ENCODE measurements at places on chromosomes 5 and 9.

DNA sequence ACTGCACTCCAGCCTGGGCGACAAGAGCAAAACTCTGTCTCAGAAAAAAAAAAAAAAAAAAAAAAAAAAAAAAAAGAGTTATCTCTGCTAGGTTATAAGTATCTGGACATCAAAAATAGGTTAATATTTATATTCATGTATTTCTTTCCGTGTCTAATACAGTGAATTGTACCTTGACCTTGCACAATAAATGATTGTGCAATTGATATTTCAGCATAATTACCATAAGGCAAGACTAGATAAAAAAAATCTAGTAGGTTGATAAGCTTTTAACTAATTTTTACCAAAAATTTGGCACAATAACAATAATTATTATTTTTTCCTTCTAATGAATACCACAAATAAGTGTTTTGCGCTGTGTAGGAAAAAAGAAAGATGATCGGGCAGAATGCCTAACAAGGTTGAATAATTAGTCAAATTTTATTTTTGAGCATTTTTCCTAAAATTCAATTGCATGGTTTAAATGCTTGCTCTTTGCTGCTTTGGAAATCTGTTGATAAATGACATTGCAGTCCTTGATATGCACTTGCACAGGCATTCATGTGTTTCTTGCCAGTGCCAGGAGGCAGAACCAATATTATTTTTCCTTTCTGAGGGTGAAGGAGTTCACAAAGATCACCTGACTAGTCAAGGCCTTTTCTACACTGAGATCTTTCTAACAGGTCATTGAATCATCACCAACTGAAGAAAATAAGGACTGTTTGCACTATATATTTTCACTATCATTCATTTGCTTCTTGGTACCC is 127.5 kb downstream of the ARRDC3 start:
- ATAC-seq = no peak

DNA sequence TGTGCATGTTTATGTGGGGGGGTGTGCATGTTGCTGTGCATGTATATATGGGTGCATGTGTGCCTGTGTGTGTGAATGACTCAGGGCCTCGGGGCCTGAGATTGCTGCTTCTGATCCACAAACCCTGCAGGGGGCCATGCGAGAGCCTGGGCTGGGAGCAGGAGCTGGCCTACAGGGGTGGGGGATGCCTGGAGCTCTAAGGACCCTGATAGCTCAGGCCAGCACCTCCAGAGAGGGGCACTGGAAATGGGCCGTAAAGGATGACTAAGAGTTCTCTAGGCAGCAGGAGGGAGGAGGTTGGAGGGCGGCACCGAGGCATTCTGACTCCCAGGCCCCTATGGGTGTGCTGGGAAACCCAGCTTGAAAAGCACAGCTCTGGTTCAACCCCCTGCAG is 6.9 kb upstream of the UBAC1 start:
- ATAC-seq = no peak

DNA sequence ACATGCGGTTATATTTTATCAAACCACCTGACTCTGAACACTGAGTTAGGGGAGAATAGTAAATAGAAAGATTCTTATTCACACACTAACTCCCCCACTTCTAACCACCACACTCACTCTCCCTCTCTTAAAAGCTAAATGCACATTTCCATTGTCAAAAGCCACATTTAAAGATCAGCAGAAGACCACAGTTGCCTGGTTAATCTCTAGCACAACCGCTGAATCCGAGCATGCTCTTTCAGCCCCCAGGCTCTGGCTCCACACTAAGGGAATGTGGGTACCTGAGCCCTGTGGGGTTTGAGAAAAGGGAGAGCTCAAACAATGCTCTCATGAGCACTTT is 35.7 kb downstream of the PFDN1 start:
- peak; percentile 18 for ATAC-seq

GRCh38 chr9:110936719-110937452 is 101.4 kb downstream of the LPAR1 start:
- ATAC-seq = no peak

- ATAC-seq = no peak
These were observed 98.4 kb upstream of the NREP start for GRCh38 chr5:111855356-111855755.

DNA sequence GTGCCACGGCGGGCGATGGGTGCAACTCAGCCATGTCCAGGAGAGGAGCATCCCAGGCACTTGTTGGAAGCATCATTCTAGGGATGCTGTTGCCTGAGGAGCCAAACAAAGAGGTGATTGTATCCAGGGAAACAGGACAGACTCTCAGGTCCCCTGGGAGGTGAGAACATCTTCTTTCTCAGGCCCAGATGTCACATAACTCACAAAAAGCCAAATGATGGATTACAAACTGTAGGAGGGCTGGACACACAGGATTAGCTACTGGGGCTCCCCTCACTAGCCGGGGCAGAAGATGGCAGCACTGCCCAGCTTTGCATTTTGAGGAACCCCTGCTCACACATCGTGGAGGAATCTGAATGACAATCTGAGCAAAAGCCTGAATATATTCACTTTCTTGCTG is 64.7 kb upstream of the NFIL3 start:
- ATAC-seq = no peak

GRCh38 chr5:135567661-135568060 is 11.1 kb downstream of the CXCL14 start:
- ATAC-seq = no peak

GRCh38 chr9:82487935-82488312 is 499.4 kb downstream of the SPATA31D1 start:
- no peak for ATAC-seq

DNA sequence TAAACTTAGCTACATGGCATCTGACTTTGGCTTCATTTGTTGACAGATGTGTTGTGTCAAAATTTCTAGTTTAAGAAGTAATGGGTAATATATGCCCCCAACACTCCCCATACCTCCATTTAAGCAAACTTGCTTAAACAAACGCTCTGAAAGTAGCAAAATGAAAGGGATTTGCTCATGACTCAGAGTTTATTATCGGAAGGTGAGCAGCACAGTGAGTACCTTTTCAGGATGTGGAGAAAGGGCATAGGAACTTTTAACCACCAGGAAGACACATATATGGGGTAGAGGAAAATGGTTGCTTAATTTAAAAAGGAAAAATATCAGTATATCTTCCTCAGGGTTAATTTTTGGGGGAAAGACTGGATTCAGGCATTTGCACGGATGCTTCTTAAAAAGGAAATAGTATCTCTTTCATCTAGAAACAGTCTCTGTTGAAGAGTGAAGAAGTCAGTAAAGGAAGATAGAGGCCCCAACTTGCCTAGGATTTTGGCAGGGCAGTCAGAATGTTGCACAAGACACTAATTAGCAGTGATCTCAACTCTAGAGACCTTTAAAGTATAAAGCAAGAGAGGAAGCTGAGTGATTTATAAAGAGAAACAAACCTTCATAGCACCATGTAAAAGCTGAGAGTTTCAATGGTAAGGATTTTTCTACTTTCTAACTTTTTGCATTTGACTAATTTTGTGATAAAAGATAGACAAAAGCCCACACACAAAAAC is 155.1 kb downstream of the TRIO start:
- ATAC-seq = peak; percentile 28

GRCh38 chr5:13973724-13974123 is 29.2 kb upstream of the DNAH5 start:
- ATAC-seq = no peak

- ATAC-seq = no peak
These were observed 272.7 kb upstream of the PANK3 start for GRCh38 chr5:168851902-168852321.

- ATAC-seq = no peak
These were observed 102.1 kb upstream of the RANBP3L start for GRCh38 chr5:36403632-36404311.

DNA sequence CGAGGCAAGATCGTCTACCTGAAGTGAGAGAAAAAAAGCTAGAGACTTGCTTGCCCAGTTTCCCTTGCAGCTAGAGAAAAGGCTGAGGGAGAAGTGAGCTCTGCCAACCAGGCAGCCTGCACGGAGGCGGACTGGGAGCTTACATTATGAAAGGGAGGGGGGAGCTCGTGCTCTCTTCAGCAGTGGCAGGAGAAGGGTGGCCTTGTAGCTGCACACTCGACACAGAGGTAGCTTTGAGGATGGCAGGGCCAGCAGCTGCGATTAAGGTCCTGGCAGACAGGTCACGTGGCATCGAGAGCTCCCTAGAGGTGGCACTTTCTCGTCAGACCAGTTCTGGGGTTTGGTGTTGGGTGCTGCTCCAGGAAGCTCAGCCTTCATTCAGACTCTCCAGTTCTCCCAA is 26.7 kb downstream of the APBA1 start:
- ATAC-seq = no peak

DNA sequence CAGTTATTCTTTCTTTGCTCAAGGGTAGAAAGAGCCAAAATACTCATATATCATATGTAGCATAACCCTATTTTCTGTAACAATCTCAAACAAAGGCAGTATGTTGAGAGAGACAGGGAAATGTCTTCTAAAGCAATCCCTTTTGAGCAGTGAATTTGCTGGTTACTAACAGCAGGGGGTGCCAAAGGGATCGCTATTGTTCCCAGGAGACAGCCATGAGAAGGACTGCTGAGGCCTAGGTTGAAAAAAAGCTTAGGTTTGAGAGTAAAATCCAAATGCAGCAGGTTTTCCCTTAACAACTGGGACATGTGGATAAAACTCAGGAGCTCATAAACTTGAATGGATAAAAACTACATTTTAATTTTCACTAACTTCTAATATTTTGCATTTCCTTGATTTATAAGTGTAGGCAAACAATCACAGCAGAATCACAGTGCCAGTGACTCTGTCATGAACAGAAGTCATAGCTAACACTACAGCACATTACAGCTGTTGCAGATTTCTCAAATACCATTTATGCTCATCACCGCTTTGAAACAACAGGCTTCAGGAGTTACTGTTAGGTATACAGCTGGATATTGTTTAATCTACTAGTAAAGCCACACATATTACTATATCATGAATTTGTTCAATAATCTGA is 148.4 kb downstream of the MAPKAP1 start:
- ATAC-seq = peak; percentile 52

- ATAC-seq = no peak
These were observed 10.1 kb downstream of the MYMK start for GRCh38 chr9:133514460-133515239.

- no peak for ATAC-seq
These were observed 29.5 kb downstream of the COL15A1 start for GRCh38 chr9:98973171-98973570.

DNA sequence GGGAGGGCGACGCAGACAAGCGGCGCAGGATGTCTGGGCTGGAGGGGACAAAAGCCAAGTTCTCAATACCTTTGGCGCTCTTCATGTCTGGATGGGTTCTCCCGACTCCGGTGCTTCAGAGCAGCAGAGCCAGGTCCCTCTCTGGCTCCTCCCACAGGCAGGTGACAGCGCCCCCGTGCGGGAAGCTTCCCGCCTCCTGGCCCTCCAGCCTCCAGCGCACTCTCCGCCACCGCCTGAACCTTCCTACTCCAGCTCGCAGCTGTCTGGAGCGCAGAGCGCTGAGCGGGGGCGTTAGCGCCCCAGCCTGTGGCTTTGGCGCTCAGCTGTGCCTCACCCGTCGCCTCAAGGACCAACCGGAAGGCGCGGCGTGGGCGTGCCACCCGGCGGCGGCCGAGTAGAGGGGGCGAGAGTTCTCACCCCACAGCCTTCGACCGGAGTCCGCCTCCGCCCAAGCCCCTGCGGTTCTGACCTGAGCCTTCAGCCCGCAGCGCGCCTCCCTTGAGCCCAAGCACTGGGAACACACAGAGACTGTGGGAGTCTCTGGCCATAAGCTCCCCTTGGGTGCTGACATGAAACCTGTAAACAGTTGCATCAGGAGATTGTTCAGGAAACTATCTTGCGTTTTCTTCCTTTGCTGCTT is at the start of gene SLCO4C1:
Gene SLCO4C1, minus strand, starts transcription at position 107 of the 640 bp plus-strand sequence. Its CDS starts 22 bp downstream, at position 85.
- peak; percentile 92 for ATAC-seq

- peak; percentile 78 for ATAC-seq
These were observed 226.9 kb downstream of the SMARCA2 start for GRCh38 chr9:2241836-2242741.

- no peak for ATAC-seq
These were observed 13.8 kb downstream of the NAIP start for GRCh38 chr5:71011194-71011792.

DNA sequence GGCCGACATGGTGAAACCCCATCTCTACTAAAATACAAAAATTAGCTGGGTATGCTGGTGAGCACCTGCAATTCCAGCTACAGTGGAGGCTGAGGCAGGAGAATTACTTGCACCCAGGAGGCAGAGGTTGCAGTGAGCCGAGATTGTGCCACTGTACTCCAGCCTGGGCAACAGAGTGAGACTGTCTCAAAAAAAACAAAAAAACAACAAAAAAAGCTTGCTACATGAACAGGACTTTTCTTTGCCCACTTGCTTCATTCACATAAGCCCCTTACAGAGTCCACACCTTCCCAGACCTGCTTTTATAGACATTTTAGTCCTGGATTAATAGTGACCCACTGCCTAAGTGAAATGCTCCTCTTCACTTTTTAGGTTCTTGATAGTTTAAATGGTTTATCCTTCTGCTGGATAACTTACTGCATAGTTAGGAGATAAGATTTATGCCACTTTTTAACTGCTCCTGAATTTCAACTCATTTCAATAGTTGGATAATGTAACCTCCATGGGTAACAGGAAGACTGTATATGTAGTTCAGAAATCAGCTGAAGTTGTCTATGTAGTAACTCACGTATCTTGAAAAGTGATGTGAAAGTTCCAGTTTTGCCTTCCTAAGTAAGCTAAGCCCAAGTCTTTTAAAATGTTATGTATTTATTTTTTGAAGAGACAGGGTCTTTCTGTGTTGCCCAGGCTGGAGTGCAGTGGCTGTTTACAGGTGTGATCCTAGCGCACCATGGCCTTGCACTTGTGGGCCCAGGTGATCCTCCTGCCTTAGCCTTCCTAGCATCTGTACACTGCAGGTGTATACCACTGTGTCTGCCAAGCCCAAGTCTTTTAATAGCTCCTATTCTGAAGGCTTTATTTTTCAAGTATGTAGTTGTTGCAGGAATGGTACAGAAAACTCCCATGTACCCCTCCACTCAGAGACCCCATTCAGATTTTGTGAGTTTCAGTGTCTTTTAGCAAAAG is 19.7 kb downstream of the SUB1 start:
- no peak for ATAC-seq

DNA sequence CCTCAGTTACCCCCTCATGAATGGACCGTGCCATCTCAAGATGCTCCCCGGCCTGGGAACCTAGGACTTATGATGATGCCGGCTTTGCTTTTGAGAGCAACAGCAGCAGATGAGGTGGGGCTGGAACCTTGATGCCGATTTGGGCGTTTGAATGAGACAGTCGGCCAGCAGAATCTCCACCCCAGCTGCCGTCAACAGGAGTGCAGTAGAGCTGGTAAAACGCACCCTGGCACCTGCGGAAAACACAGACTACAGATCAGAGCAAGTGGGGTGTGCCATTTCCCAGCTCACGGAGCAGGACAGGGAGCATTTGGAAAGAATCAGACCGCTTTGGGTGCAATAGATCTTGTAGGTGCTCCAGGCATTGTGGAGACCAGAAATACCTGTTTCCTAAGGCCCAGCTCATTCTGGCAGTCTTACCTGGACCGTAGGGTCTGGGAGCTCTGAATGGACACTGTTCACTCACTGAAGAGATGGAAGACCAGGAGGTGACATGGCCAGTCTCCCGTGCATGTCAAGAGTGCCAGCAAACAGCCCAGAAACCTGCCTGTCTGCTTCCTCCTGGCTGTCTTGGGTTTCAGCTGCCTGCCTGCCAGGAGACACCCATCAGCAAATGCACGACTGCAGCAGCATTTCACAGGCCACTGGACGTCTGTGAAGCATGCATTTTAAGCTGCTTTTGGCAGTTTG is 317.7 kb upstream of the IRX4 start:
- ATAC-seq = no peak

GRCh38 chr9:96067004-96067403 is 191.5 kb downstream of the ERCC6L2 start:
- no peak for ATAC-seq
